Naive B cell (primary cell): ENCODE measurements at places on chromosomes 1 and 21. TPM values are rescaled to one million over a fixed set of nuclear protein-coding genes. Genes with fewer than 3 reads are reported as not detected.

Gene TAL1
- polyA plus RNA-seq, result not detected

Gene ADGRB2
- polyA plus RNA-seq, result not detected

Gene C1orf198
- polyA plus RNA-seq, result 3.8 TPM

Gene YBX1
- 108 TPM for polyA plus RNA-seq

Gene CELA3B
- polyA plus RNA-seq, result not detected

Gene PLA2G2A
- polyA plus RNA-seq, result not detected

Gene TNNI3K
- polyA plus RNA-seq, result not detected

Gene AIRE
- polyA plus RNA-seq, result 0.41 TPM

Gene USH2A
- polyA plus RNA-seq, result not detected

Gene SIPA1L2
- polyA plus RNA-seq, result not detected

Gene OR2M4
- polyA plus RNA-seq, result not detected

Gene PTPN22
- 38.1 TPM for polyA plus RNA-seq
